ENCODE measurements at places on chromosomes 6 and 20.

DNA sequence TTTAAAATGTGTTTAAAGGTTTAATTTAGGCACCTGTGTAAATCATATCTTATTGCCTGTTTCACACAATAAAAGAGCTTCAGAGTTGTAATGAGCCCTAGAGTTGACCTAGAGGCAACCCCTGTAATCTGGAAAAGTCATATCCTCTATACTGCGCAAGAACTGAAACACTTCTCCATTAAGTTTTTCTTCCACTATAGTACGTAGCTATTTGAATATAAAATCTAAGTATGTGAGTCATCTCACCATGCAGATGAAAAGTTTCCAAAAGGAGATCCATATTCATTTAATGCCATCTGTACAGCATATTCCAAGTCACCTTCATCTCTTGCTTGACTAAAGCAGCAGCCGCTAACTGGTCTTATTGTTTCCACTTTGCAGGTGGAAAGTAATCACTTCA, 26.0 kb upstream of the TAAR1 start:
- DNase-seq: no peak

DNA sequence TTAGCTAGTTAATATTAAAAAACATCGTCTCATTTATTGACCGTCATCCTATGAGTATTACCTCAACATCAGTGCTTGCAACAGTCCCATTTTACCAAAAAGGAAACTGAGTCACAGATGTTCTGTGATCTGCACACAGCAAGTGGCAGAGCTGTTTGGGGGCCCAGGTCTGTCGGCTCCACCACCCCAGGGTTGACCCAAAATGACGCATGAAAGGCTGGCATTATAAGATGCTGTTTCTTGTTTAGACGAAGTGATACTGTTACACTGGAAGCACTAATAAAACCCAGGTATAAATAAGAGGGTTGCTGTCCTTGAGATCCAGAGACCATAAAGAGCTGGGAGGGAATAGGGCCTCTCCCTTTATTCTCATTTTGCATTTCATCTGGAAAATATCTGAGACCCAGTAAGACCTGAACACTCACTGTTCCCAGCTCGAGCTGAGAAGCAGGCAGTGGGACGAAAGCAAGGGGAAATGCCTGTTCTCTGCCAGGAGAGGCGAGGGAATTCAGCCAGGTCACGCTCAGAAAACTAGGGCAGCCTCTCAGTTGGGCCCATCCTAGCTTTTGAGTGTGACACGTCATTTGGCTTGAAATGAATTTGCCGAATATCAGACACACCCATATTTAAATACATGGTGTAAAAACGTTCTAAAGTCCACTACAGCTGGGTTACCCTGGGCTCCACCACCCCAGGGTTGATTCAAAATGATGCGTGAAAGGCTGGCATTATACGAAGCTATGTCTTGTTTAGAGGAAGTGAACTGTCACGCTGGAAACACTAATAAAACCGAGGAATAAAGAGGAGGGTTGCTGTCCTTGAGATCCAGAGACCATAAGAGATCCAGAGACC, 1.4 kb upstream of the MICAL1 start:
- no peak for DNase-seq

DNA sequence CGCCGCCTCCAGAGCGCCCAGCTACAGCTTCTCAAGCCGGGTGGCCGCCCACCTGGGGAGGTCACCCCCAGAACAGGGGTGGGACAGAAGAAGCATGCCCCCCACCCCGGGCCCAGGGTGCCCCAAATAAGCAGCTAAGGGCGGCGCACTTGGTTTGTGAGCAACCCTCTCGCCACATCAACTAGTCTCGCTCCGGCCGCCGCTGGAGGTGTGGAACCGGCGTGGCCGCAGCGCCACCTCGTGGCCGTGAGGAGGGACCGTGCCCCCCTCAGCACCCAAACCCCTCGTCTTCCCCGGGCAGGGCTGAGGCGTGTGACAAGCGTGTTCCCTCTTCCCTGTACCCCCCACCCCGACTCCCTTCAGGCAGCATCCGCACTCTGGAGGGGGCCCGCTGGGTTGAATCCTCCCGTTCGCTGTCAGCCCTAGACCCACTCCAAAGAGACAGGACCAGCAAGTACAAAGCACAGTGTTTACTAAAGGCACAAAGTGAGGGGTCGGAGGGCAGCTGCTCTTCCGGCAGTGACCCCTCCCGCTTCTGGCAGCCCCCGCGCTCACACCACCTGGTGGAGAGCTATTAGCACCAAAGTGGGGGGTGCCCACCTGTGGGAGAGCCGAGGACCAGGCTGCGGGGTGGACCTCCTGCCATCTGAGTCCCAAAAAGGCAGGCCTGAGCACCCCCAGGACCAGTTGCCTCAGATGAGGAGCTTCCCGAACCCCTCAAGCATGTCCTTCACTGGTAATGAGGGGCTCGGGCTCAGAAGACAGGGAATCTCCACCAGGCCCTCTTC, 45.4 kb downstream of the MDFI start:
- peak; percentile 68 for DNase-seq

DNA sequence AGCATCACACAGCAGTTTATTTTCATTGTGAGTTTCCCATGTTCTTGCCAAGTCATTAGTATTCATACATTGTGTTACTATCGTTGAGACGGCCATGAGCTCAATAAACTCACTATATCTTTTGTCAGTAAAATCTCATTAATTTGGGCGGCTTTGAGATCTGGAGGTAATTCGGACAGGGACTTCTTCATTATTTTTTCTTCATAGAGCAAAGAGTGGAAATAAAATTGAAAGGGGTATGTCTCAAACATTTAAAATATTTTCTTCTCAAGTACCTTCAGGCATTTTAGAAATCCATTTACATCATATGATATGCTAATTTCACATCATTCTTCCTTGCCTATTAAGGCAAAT, 14.6 kb downstream of the NOX3 start:
- DNase-seq: no peak

DNA sequence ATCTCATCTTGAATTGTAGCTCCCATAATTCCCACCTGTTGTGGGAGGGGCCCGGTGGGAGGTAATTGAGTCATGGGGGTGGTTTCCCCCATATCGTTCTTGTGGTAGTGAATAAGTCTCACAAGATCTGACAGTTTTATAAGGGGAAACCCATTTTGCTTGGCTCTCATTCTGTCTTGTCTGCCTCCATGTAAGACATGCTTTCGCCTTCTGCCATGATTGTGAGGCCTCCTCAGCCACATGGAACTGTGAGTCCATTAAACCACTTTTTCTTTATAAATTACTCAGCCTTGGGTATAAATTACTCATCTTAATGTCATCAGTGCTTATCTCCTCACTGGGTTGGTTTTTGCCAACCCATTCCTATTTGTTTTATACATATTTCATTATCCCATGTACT, 142.0 kb upstream of the GMDS start:
- no peak for DNase-seq

GRCh38 chr6:134553936-134554335, 236.0 kb upstream of the SGK1 start:
- no peak for DNase-seq

DNA sequence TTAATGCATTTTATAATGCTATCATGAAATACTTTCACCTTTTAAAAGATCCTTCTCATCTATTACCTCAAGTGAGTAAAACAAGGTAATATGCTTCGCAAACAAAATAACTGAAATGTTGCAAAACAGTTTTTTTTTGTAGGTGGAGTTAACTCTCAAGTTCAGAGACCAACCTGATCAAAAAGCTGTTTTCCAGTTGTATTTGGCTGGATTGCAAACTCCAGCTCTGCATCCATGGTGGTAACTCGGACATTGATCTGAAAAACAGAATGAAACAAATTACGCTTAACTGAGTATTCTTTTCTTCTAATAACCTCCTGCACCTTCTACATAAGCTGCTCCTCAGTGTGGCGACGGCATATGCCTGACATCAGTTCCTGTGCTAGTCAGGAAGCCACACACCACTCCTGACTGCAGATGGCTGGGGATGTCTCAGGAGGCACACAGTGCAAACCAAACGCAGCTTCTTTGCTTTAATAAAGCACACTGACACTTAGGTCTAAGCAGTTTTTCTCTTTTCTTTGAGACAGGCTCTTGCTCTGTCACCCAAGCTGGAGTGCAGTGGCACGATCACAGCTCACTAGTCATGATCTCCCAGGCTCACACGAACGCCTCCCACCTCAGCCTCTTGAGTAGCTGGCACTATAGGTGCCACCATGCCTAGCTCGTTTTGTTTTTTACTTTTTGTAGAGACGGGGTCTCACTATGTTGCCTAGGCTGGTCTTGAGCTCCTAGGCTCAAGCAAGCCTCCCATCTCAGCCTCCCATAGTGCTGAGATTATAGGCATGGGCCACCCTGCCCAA, 29.9 kb downstream of the EZR start:
- peak; percentile 49 for DNase-seq

DNA sequence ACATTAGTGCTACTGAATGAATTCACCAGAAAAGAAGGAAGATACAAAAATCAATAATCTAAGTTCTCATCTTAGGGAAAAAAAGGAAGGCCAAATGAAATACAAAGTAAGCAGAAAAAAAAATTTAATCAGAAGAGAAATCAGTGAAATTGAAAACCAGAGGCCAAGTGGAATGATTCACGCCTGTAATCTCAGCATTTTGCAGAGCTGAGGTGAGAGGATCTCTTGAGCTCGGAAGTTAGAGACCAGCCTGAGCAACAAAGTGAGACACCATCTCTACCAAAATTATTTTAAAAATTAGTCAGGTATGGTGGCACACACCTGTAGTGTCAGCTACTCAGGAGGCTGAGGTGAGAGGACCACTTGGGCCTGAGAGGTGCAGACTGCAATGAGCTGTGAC, 21.2 kb upstream of the ASF1A start:
- no peak for DNase-seq

DNA sequence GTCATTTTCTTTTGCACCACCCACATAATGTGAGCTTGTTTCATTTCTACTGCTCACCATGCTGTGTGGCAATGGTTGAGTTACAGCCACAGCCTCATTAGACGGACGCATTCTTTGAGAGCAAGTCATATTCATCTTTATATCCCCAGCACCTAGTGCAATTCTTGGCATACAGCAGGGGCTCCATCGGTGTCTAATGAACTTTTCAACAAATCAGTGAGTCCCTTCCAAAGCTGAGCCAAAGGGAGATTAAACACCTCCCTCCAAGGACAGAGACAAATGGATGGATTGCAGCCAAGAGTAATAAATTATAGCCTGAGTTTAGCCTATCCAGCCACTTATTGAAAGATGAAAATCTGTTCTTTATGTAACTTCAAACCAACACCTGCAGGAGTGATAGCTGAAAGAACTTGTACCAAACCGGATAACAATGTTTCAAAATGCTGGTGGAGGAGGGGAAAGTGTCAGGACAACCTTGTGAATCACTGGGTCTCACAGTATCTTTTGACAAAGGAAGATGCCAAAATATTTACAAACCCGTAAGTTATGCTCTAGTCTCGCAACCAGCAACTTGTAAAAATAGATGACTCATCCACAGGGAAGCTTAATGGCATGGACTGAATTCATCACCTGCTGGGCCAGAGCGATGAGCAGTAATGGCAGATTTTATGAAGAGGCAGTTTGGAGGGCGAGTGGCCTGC, 139.0 kb downstream of the PXDC1 start:
- no peak for DNase-seq

DNA sequence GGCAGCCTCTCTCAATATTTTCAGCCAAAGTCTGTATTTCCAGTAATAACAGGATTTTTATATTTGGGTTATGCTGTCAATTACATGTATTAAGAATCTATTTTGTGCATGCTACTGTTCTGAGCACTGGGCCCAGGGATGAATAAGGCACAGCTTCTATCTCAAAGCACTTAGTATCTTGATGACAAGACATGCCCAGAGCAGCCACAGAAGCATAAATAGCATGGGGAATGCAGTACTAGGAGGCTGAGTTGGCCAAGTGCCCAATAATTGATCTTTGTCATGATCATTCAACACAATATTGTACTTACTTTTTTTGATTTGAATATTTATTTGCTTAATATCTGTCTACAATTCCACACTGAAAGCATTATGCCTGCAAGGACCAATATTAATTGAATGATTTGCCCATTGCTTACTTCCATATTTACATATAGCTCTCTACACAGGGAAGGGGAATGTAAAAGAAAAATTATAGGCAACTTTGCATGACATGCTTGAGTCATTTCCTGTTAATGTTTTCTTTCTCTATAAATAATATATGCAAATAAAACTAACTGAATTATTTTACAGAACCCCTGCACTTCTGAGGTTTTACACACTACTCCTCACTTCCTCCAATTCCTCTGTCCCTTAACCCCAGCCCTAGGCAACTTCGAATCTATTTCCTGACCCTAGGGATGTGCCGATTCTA, 298.9 kb upstream of the BMP2 start:
- DNase-seq: no peak

DNA sequence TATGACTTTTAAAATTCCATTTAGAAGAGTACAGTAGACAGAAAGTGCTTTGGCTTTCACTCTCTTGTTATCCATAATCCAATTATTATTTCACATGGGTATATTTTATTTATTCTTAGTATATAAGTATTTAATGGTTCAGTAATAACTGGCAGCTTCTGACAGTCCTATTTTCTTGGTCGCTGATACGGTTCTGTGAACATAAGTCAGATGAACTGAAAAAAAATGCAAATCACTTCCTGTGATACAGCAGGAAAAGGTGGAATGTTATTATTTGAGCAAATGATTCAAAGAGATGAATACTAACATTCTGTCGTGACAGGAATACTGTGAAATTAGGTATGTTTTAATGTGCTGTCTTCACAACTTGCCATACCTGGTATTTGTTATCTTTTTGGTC, 132.3 kb downstream of the ARHGAP18 start:
- DNase-seq: no peak

GRCh38 chr6:121435444-121436069, at the start of gene GJA1:
Gene GJA1, plus strand, starts transcription at chr6:121435646. Its CDS starts 11,202 bp downstream, at chr6:121446848.
- DNase-seq: no peak

- no peak for DNase-seq
Measured at GRCh38 chr6:52587001-52587400, 10.1 kb upstream of the TRAM2 start.

DNA sequence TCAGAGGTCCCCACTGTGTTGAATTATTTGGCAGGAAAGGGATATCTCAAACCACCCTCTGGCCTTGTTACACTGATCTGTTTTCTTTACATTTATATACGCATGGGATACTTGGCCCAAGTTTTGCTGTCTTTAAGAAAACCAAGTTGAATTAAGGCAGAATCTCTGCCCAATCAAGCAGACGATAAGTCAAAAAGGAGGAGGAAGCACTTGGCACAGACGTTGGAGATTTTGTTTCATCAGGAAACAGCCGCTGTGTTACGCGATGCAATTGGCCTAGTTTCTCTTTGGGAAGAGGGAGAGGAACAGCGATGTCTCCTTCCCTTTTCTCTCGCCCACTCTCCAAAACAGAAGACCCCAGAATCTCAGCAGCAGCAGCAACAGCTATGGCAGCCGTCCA, 20.2 kb upstream of the NAA20 start:
- no peak for DNase-seq

Data from T-helper 2 cell (primary cell).